Globus pallidus (tissue), 1 donor: ENCODE measurements at places on chromosomes 13 and 19.

GRCh38 chr19:1680976-1681375, 28.6 kb upstream of the TCF3 start:
- no peak for DNase-seq

DNA sequence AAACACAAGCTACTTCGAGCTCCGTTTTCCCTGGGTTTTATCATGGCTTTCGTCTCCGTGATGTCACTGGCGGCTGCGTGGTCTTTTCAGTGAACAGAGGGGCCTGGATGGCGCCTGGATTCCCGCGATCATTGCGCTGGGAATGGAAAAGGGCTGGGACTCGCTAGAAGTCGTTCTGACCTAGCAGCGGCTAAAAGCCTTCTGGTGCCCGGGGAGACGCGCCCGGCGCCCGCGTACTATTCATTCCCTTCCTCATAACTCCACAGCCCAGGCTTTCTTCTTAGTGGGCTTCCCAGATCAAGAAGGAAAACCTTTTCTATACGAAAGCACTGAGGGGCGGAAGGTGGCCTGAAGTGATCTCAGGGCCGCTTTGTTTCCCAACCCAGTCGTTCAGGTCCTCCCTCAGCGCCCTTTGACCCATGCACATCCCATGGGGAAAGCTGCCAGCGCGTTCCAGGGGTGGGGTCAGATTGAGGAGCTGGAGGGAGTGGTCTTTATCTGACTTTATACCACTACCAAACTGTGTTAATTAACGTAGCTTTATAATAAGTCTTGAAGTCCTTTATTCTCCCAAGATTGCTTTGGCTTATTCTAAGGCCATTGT, 96.6 kb downstream of the ELF1 start:
- DNase-seq = no peak

GRCh38 chr19:1473085-1473851, 5.7 kb downstream of the C19orf25 start:
- DNase-seq = peak; percentile 37

DNA sequence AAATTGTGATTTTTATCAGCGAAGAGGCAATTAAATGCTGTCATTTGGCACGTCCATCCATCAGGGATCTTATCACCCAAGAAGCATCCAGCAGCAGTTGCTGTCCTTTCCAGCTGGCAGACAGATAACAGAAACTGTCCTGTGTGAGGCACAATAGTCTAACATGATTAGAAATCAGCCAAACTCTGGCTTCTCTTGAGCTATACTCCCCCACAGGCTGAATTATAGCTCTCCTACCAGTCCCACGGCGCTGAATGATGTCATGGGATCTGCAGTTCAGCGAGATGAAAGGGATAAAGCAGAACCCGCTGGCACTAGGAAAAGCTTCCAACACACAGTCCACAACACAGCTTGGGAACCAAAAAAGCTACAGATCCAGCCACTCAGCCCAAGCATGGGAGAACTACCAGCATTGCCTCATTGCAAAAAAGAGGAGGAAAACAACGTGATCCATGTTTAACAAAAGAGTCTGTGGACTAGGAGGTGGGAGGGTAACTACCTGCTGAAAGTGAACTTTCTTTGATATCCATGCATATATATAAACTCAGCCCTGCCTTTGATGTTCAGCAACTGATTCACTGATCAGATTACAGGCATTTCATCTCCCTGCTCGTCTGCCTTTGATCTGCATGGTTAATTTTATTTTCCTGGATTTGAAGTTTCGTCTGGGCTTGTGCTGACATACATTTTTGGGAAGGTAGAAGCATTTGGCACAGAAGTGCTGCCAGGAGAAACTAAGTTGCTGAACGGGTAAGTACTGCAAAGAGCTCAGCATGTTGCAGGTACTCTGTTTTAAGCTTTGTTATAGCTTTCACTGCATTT, at the start of gene TNFRSF19:
Gene TNFRSF19, plus strand, starts transcription at position 314 of the 822 bp plus-strand sequence. CDS start 19,772 bp downstream, outside the sequence.
- DNase-seq = no peak

DNA sequence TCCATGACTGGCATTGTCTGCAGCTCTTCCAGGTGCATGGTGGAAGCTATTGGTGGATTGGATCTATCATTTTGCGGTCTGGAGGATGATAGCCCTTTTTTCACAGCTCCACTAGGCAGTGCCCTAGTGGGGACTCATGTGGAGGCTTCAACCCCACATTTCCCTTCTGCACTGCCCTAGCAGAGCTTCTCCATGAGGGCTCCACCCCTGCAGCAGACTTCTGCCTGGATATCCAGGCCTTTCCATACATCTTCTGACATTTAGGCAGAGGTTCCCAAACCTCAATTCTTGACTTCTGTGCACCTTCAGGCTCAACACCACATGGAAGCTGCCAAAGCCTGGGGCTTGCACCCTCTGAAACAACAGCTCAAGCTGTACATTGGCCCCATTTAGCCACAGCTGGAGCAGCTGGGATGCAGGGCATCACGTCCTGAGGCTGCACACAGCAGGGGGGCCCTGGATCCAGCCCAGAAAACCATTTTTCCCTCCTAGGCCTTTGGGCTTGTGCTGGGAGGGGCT, 800.2 kb upstream of the MIR17HG start:
- DNase-seq = no peak

DNA sequence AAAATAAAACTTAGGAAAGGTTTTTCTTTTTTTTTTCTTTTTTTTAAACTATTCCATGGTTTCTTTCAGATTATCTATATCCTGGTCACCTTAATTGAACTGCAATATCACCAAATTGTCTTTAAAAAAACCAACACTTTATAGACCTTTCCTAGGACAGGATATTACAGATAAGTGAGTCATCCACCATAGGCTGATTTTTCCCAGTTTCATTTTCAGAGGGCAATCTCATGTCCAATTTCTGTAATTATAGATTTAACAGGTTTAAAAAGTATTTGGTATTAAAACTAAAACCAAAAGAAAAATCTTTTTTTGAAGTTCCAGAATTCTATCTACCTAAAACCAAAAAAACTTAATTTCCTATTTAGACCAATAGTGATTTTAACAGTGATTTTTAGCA, 13.2 kb downstream of the SPART start:
- no peak for DNase-seq

DNA sequence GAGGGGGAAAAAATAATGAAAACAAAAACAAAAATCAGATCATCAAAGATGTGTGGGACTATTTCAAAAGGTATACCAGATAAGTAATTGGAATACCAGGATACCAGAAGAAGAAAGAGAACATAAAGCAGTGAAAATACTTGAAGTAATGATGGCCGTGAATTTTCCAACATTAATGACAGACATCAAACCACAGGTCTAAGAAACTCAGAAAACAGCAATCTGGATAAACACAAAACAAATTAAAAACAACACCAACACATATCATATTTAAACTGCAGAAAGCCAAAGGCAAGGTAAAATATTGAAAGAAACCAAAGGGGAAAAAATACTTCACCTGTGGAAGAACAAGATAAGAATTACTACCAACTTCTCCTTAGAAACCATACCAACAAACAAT, 24.2 kb upstream of the UFM1 start:
- no peak for DNase-seq

GRCh38 chr13:40776232-40776631, 5.2 kb upstream of the MRPS31 start:
- DNase-seq = no peak

- DNase-seq = no peak
These were observed 113.2 kb downstream of the KCNRG start for GRCh38 chr13:50128428-50128931.

DNA sequence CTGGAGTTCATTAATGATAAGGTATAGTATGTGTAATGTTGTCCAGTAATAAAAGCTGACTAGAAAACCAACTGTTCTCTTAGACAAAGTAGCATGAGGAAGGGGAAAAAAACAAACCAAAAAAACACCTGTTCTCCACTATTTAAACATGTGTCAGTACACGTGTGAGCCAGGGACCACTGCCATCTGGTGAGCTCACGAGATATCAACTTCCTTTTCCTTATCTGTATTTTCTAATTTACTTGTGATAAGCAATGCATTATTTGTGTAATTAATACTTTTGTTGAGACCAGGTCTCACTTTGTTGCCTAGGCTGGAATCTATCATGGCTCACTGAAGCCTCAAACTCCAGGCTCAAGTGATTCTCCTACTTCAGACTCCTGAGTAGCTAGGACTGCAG, 4.3 kb upstream of the SIX5 start:
- no peak for DNase-seq

GRCh38 chr13:97226013-97226412, 3.9 kb downstream of the MBNL2 start:
- no peak for DNase-seq

DNA sequence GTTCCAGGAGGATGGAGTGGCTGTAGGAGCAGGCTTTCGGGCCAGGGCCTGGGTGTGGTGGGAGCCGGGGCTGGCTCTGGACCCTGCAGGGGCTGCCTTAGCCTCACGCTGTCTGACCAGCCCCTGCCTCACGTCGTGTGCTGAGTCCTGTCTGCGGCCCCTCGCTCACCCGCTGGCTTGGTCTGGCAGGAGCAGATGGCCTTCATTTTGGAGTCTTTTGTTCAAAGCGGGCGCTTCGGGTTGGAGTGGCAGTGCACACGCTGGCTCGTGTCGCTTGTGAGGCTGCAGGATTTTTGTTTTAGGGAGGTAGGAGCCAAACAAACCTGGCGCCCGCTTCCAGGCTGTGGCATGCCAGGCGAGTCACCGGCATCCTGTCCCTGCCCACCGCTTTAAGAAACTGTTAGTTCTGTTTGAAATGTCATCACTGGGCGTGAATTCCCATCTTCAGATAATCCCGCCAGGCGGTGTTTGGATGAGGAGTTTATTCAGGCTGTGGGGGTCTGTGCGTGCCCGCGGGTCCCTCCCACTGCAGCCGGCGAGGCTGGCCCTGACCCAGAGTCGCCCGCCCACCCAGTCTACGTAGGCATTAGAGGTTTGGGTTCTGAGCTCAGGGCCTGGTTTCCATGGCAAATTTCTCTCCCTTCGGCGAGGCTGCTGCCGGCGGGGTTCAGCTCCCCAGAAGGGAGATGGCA, 89.8 kb downstream of the KDM4B start:
- DNase-seq = no peak

GRCh38 chr19:39696387-39696786, 7.9 kb upstream of the LGALS14 start:
- no peak for DNase-seq

DNA sequence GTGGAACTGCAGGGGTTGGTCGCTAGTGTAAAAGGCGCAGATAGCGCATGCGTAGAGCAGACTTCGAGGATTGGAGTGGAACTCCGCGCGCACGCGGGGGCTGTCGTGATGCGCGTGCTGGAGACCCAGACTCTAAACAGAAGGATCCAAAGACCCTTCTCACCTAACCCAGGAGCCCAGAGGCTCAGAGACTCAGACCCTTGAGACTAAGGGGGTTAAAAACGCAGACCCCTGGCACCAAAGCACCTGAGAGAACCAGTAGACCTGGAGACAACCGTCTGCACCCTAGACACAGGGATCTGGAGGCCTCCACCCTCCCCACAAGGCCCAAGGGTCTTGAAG, 567 bp upstream of the CTU1 start:
- no peak for DNase-seq

DNA sequence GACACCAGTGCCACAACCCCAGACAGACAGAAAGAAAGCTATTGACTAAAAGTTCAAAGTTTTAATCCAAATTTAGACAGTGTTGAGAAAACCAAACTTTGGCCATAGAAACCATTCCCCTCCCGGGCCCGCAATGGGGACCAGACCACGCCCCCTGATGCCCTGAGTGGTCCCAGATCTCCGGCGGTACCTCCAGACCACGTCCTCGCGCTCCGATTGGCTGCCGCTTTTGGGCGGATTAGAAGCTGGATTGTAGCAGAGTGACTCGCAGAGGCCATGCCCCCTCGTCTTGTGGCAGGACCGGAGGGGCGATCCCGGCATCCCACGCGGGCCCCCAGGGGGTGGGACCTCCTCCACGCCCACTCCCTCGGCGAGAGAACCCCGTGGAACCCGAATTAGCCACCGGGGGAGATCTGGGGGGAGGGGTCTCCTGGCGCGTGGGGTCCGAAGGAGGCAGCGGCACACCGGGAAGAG, 797 bp upstream of the HSD17B14 start:
- DNase-seq = peak; percentile 79

DNA sequence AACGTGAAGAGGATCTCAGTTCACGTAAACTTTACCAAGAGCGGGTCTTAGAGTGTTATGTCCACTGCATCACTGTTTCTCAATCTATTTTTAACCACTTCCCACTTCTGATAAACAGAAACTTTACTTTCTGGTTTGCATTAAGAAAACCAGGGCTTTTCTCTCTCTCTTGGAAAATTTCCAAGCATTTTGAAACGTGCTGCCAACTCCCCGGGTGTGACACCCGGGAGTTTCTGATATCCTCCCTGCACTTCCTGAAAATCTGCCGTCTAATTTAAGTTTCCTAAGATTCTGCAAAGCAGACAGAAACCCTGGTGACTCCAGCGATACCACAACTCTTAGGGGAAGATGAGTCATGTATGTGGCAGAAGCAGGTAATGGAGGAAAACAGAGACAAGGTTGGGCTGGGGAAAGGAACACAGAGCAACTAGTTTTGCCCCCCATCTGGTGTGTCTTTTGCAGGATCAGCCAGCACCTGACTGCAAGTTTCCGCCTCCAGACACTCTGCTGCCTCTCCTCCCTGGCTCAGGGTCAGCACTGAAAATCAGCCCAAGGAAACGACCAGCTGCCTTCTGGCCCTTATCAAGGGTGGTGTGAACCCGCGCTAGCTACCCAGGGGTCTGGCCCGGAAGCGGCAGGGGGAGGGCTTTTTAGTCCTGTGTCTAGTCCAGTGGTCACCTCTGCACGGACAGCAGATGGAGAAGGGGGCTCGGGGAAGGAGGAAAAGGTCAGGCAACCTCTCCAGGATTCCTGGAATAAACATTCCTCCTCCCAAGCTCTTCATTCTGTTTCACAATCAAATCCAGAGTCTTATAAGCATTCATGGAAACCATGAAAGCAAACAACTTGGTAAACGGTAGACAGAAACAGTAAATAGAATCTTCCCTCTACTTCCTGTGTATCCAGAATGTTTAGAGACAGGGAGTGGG, 11.3 kb upstream of the FFAR2 start:
- no peak for DNase-seq

DNA sequence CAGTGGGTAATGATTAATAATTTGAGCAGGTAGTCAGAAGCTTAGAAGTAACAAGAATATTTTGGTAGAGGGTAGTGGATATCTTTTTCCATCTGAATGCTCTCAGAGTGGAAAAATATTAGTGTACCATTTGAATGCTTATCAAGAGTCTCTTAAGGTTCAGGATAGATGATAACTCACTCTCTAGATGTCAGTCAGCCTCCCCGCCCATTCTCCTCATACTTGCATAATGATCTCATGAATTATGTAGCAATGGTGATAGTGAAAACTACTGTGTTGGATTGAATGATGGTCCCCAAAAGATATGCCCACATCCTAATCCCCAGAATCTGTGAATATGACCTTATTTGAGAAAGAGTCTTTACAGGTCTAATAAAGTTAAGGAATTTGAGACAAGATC, 132.7 kb upstream of the KLF12 start:
- DNase-seq = no peak

DNA sequence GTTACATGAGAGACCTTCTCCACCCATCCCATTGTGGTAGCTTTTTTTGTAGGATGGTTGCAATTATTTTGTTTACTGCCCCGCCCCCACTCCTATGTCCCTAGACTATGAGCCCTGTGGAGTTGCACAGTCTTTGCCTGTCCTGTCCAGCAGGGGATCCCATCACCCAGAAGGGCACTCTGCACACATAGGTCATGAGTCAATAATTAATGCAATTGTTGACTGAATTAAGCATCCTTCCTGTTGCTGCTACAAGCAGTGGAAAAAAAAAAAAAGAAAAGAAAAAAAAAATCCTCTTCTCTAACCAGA, 14.2 kb downstream of the C19orf81 start:
- no peak for DNase-seq

- DNase-seq = no peak
These were observed 24.6 kb downstream of the DCT start for GRCh38 chr13:94454906-94455305.
